ENCODE measurements at places on chromosomes 2 and 18. TPM values are rescaled to one million over a fixed set of nuclear protein-coding genes. Genes with fewer than 3 reads are reported as not detected.

The SCN3A gene
- total RNA-seq = not detected

The TUBA3E gene
- total RNA-seq = not detected

The GALNT14 gene
- 6.0 TPM for total RNA-seq

The CCDC141 gene
- 1.8 TPM for total RNA-seq

The FZD7 gene
- 106 TPM for total RNA-seq

The TMEM178A gene
- 19.2 TPM for total RNA-seq

The NRP2 gene
- total RNA-seq = 32.0 TPM

The BAZ2B gene
- 101 TPM for total RNA-seq

The POTEI gene
- 1.8 TPM for total RNA-seq

The IL1RL2 gene
- total RNA-seq = not detected

The IGFBP5 gene
- 150 TPM for total RNA-seq

The ZNF521 gene
- 148 TPM for total RNA-seq

The SH3RF3 gene
- 0.28 TPM for total RNA-seq

The LRRC30 gene
- not detected for total RNA-seq

The LIPG gene
- 13.2 TPM for total RNA-seq

The NPPC gene
- total RNA-seq = not detected

The SERPINB4 gene
- not detected for total RNA-seq

The SERPINB2 gene
- total RNA-seq = not detected

The INHA gene
- not detected for total RNA-seq

The CFAP65 gene
- total RNA-seq = 0.22 TPM

The LRPPRC gene
- 214 TPM for total RNA-seq

The IL1RL1 gene
- total RNA-seq = not detected

The LOXL3 gene
- total RNA-seq = 39.1 TPM

The ALLC gene
- not detected for total RNA-seq

The LCT gene
- 0.03 TPM for total RNA-seq

The UGT1A6 gene
- total RNA-seq = not detected

The ST6GAL2 gene
- total RNA-seq = 12.8 TPM

The CFAP221 gene
- 0.74 TPM for total RNA-seq

The PROM2 gene
- 0.95 TPM for total RNA-seq

The COMMD1 gene
- 36.9 TPM for total RNA-seq

The SLC19A3 gene
- total RNA-seq = 0.96 TPM

The GKN2 gene
- total RNA-seq = not detected

The SP140 gene
- total RNA-seq = not detected

The PCGF1 gene
- total RNA-seq = 10.9 TPM

The THUMPD2 gene
- total RNA-seq = 21.8 TPM

The IL1F10 gene
- not detected for total RNA-seq

The RNPEPL1 gene
- total RNA-seq = 2.7 TPM

The AQP12A gene
- total RNA-seq = not detected

The SLC23A3 gene
- total RNA-seq = 1.4 TPM

The ITPRID2 gene
- total RNA-seq = 40.4 TPM

The MARS2 gene
- 5.7 TPM for total RNA-seq

The RAB27B gene
- 0.43 TPM for total RNA-seq

The POLR1A gene
- 23.8 TPM for total RNA-seq

The GALNT1 gene
- 113 TPM for total RNA-seq

The C18orf54 gene
- 21.5 TPM for total RNA-seq

The MOCOS gene
- total RNA-seq = 1.1 TPM

The COLEC11 gene
- not detected for total RNA-seq

The TEKT4 gene
- not detected for total RNA-seq

The ADAM23 gene
- total RNA-seq = 17.2 TPM

The EPB41L5 gene
- 65.7 TPM for total RNA-seq

The IL36G gene
- total RNA-seq = 0.59 TPM

The MAPK4 gene
- 7.0 TPM for total RNA-seq

The TLX2 gene
- not detected for total RNA-seq

The UPP2 gene
- not detected for total RNA-seq

The PIEZO2 gene
- 4.2 TPM for total RNA-seq

The DCDC2C gene
- not detected for total RNA-seq

The NYAP2 gene
- 0.07 TPM for total RNA-seq

The OSBPL6 gene
- 14.8 TPM for total RNA-seq
